Aortic smooth muscle cell (primary cell): ENCODE measurements at places on chromosomes 2 and 18. TPM values are rescaled to one million over a fixed set of nuclear protein-coding genes. Genes with fewer than 3 reads are reported as not detected.

Gene GAL3ST2
- total RNA-seq: not detected in 2 replicates

Gene IFIH1
- 5.5 and 8.0 TPM in 2 replicates for total RNA-seq

Gene CIAO1
- 60.1 and 68.6 TPM in 2 replicates for total RNA-seq

Gene XDH
- under 0.01 and 0.06 TPM in 2 replicates for total RNA-seq

Gene CTAGE1
- 0.12 TPM in 1 of 2 replicates, not detected in the other for total RNA-seq

Gene GALNT14
- total RNA-seq: 0.26 and 0.31 TPM in 2 replicates

Gene CIB4
- total RNA-seq: not detected in 2 replicates

Gene CHRND
- not detected in 2 replicates for total RNA-seq
